Iris pigment epithelial cell (primary cell): ENCODE measurements at places on chromosomes 1 and 21.
A peak's percentile ranks its signal among the peaks of the same experiment; 100 is the strongest.

DNA sequence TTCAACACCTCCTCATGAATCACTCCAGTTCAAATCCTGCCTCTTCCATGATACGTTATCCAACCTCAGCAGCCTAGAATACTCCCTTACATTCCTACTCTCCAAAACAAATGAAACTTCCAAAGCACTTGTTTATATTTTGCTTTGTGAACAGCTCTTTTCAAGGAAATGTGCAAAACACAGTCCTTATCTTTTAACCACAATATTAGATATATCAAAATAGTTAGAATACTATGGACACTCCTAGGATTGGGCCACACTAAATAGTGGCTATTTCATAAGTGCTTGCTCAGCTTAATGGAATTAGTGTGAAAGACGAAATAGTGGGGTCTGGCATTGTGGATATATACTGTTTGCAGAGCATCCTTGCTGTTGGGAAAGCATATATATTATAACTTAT lies 173.5 kb downstream of the ZC3H11B start:
- DNase-seq: peak; percentile 29

DNA sequence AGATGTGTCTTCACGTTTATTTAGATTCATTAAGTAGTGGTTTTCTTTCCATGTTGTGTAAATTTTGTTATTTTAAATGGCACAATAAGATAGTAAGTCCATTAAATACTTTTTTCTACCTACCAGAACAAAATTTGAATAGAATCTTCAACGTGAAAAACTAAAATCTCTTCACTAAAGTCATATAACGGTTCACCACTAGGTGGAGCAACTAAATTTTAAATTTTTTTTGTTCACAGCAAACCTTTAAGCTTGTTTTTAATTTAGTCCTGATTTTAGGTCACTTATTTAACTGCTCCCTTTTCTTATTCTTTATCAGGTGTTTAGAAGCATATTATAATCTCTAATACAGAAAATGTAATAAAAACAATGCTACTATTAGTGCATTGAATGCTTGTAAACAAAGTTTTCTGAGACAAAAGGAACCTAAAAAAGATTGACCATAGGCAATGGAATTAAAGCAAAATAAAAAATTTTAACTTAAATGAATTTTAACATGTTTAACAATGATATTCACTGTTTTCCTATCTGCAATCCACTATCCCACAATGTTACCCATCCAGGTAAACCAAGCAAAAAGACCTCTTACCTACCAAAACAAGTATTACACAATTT lies 28.3 kb upstream of the PKN2 start:
- DNase-seq: peak; percentile 32

- DNase-seq: peak; percentile 21
Measured at GRCh38 chr1:11823366-11824137, 17.6 kb downstream of the CLCN6 start.

DNA sequence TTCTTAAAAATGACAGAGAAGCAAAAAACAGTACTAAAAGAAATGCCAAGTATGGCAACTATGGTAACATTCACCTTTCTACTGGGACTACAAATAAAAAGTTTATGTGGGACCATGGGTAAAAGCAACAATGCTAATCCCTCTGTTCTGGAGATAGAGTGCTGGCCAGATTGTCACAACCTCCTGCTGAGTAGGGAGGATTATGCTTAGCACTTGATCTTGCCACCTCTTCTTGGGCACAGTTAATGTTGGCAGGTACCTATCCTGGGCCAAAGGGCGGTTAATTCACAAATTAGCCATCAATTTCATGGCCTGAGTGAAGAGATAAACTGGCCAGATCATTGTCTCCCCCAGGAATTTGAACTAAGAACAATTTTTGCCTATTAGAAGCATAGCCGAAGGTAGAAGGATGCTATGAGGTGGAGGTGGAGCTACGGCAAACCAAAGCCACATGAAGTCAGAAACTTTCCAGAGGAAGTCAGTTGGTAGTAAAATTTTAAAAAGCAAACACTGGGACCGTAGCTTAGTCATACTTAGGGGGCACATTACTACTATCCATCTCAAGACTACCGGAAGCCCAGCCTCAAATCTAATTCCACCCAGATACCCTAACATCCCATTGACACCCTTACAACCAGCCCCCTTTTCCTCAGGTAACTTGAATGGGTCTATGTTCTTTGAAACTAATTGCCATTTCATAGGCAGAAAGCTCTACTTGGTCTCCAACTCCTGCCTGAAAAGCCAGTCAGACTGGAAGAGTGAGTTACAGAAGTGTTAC lies 2.7 kb downstream of the SCYL3 start:
- DNase-seq: no peak

DNA sequence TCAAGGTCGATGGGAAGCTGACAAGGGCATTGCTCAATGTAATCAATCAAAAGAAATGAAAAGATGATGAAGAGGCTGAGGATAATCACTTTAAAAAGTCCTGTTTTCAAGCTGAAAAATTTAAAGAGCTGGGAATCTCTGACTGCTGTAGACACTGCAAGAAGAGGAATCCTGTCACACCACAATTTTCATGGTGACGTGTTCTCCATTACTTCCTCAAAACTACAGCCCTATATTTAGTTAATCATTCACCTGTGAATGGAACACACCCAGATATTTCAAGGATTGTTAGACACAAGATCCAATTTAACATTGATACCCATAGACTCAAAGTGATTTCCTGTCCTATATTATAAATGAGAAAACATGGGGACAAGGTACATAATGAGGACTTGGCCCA lies 1048.3 kb downstream of the AMY1C start:
- no peak for DNase-seq

DNA sequence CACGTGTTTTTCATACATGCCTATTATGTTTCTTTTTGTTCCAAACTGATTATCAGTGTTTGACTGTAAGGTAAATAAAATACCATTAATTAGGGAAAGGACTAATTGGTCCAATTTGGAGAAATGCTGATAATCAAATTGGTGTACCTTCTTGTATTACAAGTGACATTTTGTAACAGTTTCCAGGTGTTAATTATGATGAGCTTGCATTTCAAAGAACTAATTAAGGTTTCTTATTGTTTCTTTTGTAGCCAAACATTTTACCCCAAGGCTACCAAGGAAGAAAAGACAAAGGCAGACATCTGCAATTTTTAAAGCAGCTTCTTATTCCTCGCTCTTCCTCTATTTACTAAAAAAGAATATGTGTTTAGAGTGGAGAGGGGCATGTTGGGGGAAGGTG lies 88.7 kb upstream of the GRIK1 start:
- no peak for DNase-seq

- peak; percentile 9 for DNase-seq
Measured at GRCh38 chr1:245375789-245376460, 221.1 kb downstream of the KIF26B start.

DNA sequence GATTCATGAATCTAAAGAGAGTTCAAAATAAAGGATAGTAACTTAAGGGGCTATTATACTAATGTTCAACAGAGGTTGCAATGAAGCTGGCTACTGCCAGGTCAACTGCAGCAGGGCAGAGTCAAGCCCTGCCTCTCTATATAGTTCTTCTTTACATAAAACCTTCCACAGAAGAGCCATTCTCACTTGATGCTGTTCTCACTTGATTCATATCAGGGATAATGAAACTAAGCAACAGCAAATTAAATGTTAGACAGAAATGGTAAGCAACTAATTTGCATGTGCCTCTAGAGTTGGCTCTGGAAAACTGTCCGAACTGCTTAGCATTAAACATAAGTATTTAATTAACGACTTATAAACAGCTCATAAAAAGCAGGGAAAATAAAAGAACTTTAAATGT lies 17.4 kb downstream of the CCSAP start:
- no peak for DNase-seq
